Activated CD4-positive, CD25-positive, alpha-beta regulatory T cell treated with anti-CD3 and anti-CD28 coated beads, Interleukin-2, amount 50 U/mL, for 24 hours (primary cell): ENCODE measurements at places on chromosomes 5 and 9.

GRCh38 chr9:104633976-104634520, 16.0 kb upstream of the OR13C9 start:
- no peak for ATAC-seq

DNA sequence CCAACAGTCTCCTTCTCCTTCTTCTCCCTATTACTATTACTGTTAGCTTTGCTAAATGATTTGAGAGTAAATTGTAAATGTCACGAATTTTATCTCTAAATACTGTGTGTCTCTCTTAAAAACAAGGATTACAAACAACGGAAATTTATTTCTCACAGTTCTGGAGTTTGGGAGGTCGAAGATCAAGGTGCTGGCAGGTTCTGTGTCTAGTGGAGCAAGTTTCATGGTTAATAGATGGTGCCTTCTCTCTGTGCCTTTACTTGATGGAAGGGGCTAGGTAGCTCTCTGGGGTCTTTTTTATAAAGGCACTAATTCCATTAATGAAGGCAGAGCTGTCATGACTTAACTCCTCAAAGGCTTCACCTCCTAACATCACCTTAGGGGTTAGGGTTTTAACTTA, 237.9 kb downstream of the MAN2A1 start:
- no peak for ATAC-seq

GRCh38 chr9:70422371-70423043, 8.1 kb upstream of the KLF9 start:
- no peak for ATAC-seq

- no peak for ATAC-seq
Measured at GRCh38 chr9:129551393-129551973, 69.4 kb downstream of the C9orf50 start.

DNA sequence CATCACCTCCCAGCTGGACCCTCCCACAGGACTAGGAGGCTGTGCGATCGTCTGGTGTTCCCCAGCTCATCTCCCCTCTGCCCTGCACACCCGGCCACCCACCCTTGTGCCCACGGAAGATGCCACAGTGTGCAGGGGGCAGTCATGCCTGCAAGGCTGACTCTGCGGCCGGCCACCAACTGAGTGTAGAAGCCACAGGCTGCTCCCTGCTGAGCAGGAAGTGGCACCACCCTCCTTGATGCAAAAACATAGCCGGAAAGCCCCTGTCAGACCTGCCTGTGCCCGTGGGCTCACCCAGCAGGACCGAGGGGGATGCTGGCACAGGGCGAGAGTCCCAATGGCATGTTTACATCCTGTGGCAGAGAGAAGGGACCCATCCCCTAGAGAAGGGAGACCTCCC, 40.3 kb upstream of the SLC12A7 start:
- no peak for ATAC-seq

DNA sequence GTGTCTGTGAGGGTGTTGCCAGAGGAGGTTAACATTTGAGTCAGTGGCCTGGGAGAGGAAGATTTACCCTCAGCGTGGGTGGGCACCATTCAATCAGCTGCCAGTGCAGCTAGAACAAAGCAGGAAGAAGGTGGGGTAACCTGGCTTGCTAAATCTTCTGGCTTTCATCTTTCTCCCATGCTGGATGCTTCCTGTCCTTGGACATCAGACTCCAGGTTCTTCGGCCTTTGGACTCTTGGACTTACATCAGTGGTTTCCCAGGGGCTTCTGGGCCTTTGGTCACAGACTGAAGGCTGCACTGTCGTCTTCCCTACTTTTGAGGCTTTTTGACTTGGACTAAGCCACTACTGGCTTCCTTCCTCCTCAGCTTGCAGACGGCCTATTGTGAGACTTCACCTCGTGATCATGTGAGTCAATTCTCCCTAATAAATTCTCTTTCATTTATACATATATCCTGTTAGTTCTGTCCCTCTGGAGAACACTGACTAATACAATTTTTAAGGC, 38.1 kb downstream of the PBX3 start:
- ATAC-seq = peak; percentile 28

DNA sequence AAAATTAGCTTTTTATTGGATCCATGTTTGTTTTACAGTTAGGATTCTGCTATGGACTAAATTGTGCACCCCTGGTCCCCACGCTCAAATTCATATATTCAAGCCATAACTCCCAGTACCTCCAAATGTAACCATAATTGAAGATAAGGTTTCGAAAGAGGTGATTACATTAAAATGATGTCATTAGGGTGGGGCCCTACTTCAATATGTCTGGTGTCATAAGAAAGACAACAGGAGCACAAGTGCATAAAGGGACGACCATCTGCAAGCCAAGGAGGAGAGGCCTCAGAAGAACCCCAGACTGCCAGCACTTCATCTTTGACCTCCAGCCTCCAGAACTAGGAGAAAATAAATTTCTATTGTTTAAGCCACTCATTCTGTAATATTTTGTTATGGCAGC, 7.4 kb upstream of the HNRNPA0 start:
- no peak for ATAC-seq

DNA sequence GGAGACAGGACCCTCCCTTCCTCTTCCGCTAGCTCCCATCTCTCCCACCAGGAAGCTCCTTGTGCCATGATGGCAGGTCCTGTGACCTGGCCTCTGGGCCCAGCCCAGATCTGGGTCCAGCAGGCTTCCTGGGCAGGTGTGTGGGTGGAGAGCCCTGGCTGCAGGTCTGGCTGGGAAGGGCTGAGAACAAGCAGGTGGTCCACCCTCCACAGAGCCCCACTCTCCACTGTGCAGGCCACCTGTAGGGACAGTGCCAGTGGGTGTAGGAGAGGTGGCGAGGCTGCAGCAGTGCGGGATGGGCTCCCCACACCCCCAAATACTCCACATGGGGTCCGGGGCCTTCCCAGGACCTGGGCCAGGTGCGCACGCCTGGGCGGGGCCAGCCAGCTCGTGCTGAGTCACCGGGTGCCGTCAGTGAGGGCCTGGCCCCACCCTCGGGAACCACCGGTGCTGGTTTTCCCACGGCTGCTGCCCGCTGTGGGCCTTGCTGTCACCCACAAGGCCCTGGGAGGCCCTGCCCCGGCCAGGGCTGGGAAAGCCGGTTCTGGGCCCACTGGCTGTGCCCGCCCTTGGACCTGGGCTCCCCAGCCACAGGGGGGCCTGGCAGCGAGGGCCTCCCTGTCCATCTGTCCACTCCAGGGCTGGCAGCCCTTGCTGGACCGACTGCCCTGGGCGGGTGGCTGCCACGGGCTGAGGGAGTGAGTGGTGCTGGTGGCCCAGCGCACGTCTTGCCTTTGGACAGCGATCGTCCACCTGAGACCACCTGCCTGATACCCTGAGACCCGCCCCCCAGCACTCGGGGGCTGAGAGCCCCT, 9.3 kb upstream of the NRARP start:
- ATAC-seq = peak; percentile 35

GRCh38 chr5:110852053-110852452, 113.2 kb downstream of the SLC25A46 start:
- no peak for ATAC-seq

DNA sequence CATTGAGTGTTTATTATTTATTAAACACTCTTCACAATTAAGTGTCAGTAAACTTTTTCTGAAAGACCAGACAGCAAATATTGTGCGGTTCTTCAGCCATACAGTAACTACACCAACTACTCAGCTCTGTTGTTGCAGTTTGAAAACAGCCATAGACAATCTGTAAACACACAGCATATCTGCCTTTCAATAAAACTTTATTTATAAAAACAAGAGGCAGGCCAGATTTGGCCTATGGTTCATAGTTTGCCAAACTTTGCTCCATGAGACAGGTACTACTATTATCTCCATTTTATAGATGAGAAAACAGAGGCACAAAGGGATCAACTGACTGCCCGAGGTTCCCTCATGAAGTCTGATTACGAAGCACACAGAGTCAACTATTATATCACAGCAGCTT, 11.5 kb downstream of the ADAMTS12 start:
- no peak for ATAC-seq
